Upper lobe of left lung (tissue), 6 donors: ENCODE measurements at places on chromosomes 5 and 9. TPM values are rescaled to one million over a fixed set of nuclear protein-coding genes. Genes with fewer than 3 reads are reported as not detected.
A peak's percentile ranks its signal among the peaks of the same experiment; 100 is the strongest.

The ARSI gene
- total RNA-seq, result 2.7 TPM

The BTF3 gene
- 403 TPM for total RNA-seq

The PGM5 gene
- total RNA-seq, result 9.4 TPM

The ZNF483 gene
- total RNA-seq, result 8.2 TPM

The RASGEF1C gene
- total RNA-seq, result not detected

The C5orf15 gene
- 28.8 TPM for total RNA-seq

- H3K27me3 ChIP-seq, result no peaks in the 10 kb centered on the region
- no peak for DNase-seq
- no peak overlapping the region for H3K4me3 ChIP-seq
- no peak overlapping the region for H3K27ac ChIP-seq
- H3K36me3 ChIP-seq, result no peaks in the 10 kb centered on the region
- H3K4me1 ChIP-seq, result no peaks in the 10 kb centered on the region
These were observed 320.3 kb downstream of the DIRAS2 start for GRCh38 chr9:90322296-90322695.

DNA sequence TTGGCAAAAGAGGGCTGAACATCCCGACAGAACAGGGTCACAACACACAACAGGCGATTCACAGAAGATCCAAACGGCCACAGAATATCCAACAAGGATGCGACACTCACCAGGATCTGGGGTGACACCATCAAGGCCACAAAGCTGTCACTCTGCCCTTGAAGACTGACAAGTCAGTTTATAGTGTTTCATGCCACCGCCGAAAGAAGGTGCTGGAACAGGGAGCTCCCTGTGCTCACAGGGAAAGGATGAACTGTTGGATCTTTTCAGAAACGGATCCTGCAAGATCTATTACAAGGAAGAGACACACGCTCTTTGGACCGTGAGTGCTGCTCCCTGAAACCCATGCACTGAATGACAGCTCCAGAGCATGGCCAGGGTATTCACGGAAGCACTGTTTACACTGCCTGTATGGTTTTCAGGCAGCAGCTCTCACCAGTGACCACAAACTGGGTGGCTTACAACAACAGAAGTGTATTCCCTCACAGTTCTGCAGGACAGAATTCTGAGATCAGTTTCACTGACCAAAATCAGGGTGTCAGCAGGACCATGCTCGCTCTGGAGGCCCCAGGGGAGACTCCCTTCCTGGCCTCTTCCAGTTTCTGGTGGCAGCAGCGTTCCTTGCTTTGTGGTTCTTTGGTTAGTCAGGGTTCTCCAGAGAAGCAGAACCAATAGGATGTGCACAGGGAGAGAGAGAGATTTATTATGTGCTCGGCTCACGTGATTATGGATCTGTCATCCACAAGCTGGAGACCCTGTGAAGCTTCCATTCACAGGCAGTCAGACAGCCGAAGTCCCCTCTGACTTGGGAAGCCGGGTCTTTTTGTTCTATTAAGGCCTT is 52.8 kb downstream of the SEMA4D start:
- no peaks in the 10 kb centered on the region for H3K27me3 ChIP-seq
- H3K4me1 ChIP-seq, result peaks cover 30% of the 10 kb centered on the region
- H3K36me3 ChIP-seq, result no peaks in the 10 kb centered on the region
- no peak overlapping the region for H3K27ac ChIP-seq
- no peak for DNase-seq

- H3K4me3 ChIP-seq, result no peak overlapping the region
- no peaks in the 10 kb centered on the region for H3K27me3 ChIP-seq
- no peaks in the 10 kb centered on the region for H3K4me1 ChIP-seq
- H3K27ac ChIP-seq, result no peak overlapping the region
- no peak for DNase-seq
These were observed 483.0 kb upstream of the DMAC1 start for GRCh38 chr9:8282535-8282934.

GRCh38 chr9:124248960-124249359 is 8.8 kb upstream of the NEK6 start:
- H3K27me3 ChIP-seq, result no peaks in the 10 kb centered on the region
- H3K4me1 ChIP-seq, result no peaks in the 10 kb centered on the region
- H3K4me3 ChIP-seq, result no peak overlapping the region
- no peak overlapping the region for H3K27ac ChIP-seq
- H3K36me3 ChIP-seq, result no peaks in the 10 kb centered on the region

DNA sequence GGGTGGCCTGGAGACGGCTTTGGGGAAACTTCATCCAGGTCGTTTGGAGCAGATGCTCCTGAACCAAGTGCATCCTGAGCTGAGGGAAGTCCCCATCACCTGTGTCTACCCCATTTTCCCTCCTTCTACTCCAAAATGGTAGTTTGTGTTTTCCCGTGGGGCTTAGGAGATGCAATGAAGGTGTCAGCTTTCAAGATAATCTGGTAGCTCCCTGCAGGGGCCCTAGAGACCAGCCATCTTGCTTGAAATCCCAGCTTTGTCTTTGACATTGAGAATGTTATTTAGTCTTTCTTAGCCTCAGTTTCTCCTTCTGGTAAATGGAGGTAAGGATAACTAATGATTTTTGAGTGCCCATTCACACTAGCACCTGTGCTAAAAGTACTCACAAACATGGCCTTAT is 77.4 kb downstream of the WWC1 start:
- H3K36me3 ChIP-seq, result no peaks in the 10 kb centered on the region
- no peak overlapping the region for H3K27ac ChIP-seq
- no peak overlapping the region for H3K4me3 ChIP-seq
- H3K4me1 ChIP-seq, result peaks cover 14% of the 10 kb centered on the region
- DNase-seq, result no peak

GRCh38 chr5:14208071-14209021 is 65.2 kb downstream of the TRIO start:
- H3K36me3 ChIP-seq, result no peaks in the 10 kb centered on the region
- DNase-seq, result no peak
- no peak overlapping the region for H3K4me3 ChIP-seq
- H3K27ac ChIP-seq, result peak overlapping the region; percentile 7
- H3K4me1 ChIP-seq, result peaks cover 72% of the 10 kb centered on the region
- H3K27me3 ChIP-seq, result no peaks in the 10 kb centered on the region

DNA sequence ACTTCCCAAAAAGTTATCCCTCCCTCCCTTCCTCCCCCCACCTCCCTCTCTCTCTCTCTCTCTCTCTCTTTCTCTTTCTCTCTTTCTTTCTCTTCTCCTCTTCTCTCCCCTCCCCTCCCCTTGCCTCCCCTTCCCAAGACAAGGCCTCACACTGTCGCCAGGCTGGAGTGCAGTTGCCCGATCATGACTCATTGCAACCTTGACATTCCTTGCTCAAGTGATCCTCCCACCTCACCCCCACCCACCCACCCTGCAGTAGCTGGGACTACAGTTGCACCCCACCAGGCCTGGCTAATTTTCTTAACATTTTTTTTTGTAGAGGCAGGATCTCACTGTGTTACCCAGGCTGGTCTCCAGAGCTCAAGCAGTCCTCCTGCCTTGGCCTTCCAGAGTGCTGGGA is 32.8 kb downstream of the VPS13A start:
- no peaks in the 10 kb centered on the region for H3K27me3 ChIP-seq
- H3K4me3 ChIP-seq, result no peak overlapping the region
- H3K4me1 ChIP-seq, result no peaks in the 10 kb centered on the region
- H3K27ac ChIP-seq, result no peak overlapping the region
- DNase-seq, result no peak
- H3K36me3 ChIP-seq, result peaks cover 4% of the 10 kb centered on the region

DNA sequence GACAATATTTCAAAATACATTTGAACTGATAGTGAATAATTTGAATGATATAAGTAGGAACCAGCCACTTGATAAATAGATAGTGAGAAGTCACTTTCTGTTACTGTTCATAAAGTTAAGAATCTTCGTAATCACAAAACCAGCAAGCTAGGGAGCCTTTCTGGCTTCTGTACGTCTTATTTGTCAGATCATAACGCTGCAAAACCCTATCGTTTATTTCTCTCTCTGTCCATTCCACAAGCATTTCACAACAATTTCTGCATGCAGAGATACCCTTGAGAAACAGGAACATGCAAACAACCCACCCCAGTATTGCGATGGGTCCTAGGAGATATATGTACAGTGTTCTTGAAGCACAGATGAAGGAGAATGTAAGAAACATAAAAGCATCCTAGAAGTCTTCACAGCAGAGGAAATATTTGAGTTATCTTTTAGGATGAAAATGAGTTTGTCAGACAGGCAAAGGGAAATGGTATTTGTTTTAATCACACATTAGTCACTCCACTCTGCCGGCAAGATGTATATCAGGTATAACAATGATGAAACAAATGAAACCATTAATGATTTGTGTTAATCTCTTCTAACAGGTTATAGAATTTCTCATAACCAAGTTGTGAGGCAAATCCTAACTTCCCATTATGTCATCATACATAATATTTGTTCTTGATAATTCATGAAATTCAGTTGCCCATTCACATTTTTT is 668.7 kb upstream of the FTMT start:
- no peaks in the 10 kb centered on the region for H3K27me3 ChIP-seq
- no peak for DNase-seq
- H3K36me3 ChIP-seq, result no peaks in the 10 kb centered on the region
- no peaks in the 10 kb centered on the region for H3K4me1 ChIP-seq
- no peak overlapping the region for H3K27ac ChIP-seq

DNA sequence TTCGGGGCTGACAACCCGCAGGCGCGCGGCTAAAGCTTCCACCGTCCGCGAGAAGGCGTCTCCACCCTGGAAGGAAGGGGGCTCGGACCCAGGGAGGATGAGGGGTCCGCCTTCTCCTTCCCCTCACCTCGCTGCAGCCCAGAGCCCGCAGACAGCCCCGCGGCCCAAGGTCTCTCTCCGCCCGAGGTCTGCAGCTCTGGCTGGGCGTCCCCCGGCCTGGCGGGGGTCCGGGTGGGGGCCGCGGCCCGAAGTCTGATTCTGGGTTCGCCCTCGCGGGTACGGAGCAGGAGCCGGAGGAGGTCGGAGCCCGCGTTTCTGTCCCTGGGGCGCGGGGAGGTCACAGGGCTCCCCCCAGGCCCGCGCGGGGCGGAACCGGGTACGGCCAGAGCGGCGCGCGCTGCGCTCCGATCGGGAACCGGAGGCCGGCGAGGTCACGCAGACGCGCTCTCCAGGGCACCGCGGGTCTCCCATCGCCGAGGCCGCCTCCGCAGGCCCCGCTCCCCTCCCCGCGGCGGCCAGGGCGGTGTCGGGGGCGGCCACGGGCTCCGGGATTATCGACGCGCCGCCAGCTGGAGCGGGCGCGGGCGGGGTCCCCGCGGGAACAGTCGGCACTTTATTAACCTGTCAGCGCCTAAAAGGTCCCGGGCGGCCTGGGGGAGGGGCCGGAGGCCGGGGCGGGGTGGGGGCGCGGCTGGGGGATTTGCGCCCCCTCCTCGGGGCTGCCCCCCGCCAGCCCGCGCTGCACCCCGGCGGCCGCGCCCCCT is 11.6 kb downstream of the LHX3 start:
- DNase-seq, result peak; percentile 79
- no peaks in the 10 kb centered on the region for H3K36me3 ChIP-seq
- H3K27me3 ChIP-seq, result no peaks in the 10 kb centered on the region

GRCh38 chr5:180136630-180137381 is 65.2 kb upstream of the RNF130 start:
- H3K4me3 ChIP-seq, result no peak overlapping the region
- H3K27ac ChIP-seq, result no peak overlapping the region
- H3K36me3 ChIP-seq, result no peaks in the 10 kb centered on the region
- no peak for DNase-seq

- DNase-seq, result peak; percentile 68
- no peaks in the 10 kb centered on the region for H3K36me3 ChIP-seq
These were observed 1.0 kb upstream of the DAB2IP start for GRCh38 chr9:121650217-121651007.

DNA sequence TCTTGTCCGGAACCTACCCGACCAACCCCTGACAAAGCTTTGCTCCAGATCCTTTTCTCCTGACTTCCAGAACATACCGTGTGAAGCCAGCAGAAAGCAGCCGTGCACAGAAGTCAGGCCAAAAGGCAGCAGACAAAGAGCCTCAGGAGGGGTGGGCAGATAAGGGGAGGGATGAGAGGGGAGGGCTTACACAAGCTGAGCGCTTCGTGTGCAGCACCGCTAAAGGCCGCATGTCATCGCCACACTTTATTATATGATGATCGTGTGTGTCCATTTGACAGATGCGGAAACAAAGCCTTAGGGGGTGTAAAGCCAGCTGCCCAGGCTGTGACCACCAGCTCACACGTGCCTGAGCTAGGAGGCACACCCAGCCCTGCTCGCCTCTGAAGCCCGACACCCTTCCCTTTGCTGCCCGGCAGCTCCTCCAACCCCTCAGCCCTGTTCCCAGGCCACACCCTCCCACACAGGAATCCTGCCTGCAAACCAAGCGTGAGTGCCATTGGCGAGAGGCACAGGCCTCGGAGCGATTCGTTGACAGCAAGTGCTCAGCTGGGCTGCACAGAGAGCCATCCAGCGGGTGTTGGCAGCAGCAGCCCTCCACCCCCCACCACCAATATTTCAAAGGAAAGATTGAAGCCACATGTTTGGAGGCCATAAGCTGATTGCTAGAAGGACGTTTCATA is 170.5 kb upstream of the SMIM23 start:
- peak; percentile 72 for DNase-seq
- H3K36me3 ChIP-seq, result no peaks in the 10 kb centered on the region
- no peak overlapping the region for H3K27ac ChIP-seq
- H3K4me3 ChIP-seq, result no peak overlapping the region
- H3K4me1 ChIP-seq, result peaks cover 8% of the 10 kb centered on the region
